Stimulated activated CD8-positive, alpha-beta memory T cell treated with anti-CD3 and anti-CD28 coated beads, Interleukin-4, amount 100 ng/mL, for 48 hours (primary cell): ENCODE measurements at places on chromosomes 16 and 17.

DNA sequence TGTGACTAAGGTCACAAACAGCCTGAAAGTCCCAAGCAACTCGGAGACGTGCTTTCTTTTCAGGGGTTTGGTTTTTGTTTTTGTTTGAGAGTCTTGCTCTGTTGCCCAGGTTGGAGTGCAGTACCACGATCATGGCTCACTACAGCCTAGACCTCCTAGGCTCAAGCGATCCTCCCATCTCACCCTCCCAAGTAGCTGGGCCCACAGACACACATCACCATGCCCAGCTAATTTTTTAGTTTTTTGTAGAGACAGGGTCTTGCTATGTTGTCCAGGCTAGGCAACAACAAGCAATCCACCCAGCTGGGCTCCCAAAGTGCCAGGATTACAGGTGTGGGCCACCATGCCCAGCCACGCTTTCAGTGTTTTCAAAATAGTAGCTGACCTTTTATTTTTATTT is 19.8 kb upstream of the GGA2 start:
- DNase-seq = no peak

- DNase-seq = no peak
Measured at GRCh38 chr17:76354747-76355310, 1.1 kb upstream of the PRPSAP1 start.

DNA sequence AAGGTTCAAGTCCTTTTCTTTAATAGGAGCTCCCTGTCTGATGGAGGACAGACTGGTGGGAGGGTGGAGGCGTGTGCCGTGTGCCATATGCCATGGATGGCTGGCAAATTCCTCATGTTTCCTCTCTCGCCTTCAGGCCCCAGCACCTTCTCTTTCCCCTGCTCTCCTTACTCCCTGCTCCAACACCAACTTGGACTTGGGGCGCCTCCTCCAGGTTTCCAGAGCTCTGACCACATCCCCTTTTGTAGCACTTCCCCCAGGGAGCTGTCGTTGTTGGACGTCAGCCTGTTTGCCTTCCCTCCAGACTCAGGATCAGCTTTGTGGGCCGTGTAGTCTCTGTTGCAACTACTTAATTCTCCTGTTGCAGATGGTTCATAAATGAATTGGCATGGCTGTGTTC is 30.7 kb downstream of the TMC7 start:
- DNase-seq = no peak

- peak; percentile 94 for DNase-seq
Measured at GRCh38 chr16:3022208-3022683, 1.5 kb downstream of the HCFC1R1 start.

DNA sequence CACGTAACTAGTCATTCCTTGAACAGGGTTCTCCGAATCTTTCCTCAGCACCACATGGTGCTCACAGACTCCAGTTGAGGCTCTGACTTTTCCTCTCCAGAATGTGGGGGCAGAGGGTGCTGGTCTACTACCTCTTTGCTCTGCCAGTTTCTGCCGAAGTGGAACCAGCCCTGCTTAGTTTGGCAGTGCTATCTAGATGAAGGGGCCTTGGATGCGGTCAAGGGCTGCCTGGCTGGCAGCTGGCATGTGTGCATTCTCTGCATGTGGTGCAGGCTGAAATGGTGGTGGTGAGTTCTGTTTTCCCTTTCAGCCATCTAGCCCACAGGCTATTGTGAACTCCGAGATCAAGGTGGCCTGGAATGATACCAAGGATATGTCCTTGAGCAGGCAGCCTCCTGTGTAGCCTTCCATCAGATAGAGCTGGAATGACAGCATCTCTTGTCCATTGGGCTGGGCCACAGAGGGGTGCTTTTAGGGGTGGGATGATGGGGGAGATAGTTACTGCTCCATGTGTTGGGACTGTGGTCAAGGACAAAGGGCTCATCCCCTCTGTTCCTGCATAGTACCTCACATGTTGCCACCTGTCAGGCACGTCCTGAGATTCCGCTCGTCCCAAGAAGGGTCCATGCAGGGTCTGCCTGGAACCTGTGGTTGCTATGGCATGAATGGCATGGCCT is 2.0 kb downstream of the DYNLL2 start:
- DNase-seq = no peak

DNA sequence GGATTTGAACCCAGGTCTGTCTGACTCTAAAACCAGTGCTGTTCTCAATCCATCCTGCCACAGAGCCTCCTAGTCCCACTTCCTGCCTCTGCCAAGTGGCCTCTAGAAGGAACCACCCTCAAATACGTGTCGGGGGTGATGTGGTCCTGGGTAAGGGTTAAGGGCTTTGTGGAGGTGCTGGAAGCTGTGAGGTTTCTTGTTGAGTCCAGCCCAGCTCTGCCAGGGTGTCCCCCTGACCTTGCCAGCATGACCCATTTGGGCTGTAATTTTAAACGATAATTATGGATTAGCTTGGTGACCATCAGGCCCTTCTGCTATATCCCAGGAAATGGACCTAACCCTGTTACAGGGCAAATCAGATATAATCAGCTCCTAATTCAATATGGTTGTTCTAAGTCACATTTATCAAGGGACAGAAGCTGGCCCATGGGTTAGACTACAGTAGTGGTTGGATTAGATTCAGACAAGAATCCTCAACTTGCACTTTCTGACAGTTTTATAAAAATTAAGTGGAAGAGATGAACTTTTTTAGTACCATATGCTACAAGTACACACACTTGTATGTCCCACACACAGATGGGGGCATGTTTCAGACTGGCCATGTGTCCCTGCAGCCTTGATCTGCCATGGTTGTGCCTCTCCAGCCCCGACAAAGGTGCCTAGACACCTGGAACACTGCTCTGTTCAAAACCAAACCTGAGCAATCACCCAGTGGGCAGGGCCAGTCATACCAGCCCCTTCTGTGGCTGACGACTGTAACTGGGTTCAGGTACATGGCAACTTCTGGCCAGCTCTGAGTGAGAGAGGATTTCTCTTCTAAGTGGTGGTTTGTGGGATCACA is 48.0 kb downstream of the SMPD3 start:
- peak; percentile 46 for DNase-seq

DNA sequence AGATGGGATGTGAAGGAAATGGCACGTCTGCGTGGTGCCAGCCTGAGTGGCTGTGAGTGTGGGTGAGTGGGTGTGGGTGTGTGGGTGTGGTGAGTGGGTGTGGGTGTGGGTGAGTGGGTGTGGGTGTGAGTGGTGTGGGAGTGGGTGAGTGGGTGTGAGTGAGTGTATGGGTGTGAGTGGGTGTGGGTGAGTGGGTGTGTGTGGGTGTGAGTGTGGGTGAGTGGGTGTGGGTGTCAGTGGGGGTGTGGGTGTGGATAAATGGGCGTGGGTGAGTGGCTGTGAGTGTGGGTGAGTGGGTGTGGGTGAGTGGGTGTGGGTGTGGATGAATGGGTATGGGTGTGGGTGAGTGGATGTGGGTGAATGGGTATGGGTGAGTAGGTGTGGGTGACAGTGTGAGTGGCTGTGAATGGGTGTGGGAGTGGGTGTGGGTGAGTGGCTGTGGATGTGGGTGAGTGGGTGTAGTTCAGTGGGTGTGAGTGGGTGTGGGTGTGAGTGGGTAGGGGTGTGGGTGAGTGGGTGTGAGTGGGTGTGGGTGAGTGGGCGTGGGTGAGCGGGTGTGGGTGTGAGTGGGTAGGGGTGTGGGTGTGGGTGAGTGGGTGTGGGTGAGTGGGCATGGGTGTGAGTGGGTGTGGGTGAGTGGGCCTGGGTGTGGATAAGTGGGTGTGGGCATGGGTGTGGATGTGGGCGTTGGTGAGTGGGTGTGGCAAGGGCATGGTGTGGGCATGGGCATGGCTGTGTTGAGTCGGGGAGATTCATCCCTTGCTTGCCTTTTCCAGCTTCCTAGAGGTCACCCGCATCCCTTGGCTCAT is 80.8 kb downstream of the ZDHHC7 start:
- DNase-seq = no peak

GRCh38 chr16:89230255-89230654 is 12.8 kb downstream of the ZNF778 start:
- DNase-seq = no peak

DNA sequence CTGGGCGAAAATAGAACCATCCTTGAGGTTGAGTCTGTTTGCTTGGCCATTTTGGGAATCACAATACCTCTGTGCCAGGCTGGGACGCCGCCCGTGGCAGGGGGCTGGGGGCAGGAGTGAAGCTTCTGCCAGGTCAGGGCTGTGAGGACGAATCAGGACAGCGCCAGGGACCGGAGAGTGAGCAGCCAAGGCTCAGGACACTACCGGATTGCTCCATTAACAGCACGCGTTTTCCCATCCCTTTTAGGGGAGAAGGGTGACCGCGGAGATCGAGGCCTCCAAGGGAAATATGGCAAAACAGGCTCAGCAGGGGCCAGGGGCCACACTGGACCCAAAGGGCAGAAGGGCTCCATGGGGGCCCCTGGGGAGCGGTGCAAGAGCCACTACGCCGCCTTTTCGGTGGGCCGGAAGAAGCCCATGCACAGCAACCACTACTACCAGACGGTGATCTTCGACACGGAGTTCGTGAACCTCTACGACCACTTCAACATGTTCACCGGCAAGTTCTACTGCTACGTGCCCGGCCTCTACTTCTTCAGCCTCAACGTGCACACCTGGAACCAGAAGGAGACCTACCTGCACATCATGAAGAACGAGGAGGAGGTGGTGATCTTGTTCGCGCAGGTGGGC is 23.4 kb downstream of the C1QTNF1 start:
- no peak for DNase-seq

GRCh38 chr16:56910654-56911539 is 21.0 kb upstream of the HERPUD1 start:
- peak; percentile 60 for DNase-seq

GRCh38 chr17:63785556-63785955 is 11.6 kb downstream of the DDX42 start:
- DNase-seq = no peak

GRCh38 chr17:77716289-77716926 is 242.1 kb upstream of the TNRC6C start:
- DNase-seq = no peak

GRCh38 chr17:79314617-79315357 is 240.2 kb downstream of the ENGASE start:
- DNase-seq = no peak

DNA sequence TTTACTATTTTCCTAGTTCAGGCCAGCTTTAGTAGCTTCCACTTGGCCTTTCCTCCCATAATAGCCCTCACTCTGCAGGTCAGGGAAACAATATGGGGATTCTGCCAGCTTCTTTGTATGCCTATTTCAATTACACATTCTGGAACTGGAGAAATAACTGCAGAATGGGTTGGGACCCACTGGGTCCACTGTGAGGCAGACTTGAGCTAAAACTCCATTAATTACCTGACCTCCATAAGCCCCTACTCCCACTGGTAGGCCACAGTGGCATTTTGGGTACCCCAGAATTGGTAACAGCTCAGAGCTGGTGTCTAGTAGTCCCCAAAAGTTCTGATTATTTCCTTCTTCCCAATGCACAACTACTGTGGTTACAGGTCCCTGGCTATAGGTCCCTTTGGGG is 16.7 kb upstream of the TENT4B start:
- no peak for DNase-seq

GRCh38 chr16:47774661-47775060 is 313.5 kb downstream of the PHKB start:
- DNase-seq = no peak

DNA sequence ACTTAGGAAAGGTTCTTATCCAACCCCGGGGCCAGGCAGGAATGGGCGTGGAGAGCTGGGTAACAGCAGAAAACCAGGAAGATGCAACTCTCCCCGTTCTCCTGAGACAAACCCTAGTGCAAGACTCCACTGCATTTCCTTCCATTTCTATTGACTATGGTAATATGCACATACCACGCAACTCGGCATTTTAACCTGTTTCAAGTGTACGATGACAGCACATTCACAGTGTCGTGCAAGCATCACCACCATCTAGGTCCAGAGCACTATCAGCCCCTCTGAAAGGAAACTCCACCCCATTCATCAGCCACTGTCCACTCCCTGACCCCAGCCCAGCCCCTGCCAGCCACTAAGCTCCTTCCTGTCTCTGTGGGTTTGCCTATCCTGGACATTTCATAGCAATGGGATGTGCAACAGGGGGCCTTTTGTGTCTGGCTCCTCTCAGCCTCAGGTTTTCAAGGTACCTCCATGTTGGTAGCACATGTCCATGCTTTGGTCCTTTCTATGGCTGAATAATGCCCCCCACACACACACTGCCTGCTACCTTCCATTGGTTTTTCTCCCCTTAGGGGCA is 441.9 kb downstream of the SOX9 start:
- DNase-seq = no peak

DNA sequence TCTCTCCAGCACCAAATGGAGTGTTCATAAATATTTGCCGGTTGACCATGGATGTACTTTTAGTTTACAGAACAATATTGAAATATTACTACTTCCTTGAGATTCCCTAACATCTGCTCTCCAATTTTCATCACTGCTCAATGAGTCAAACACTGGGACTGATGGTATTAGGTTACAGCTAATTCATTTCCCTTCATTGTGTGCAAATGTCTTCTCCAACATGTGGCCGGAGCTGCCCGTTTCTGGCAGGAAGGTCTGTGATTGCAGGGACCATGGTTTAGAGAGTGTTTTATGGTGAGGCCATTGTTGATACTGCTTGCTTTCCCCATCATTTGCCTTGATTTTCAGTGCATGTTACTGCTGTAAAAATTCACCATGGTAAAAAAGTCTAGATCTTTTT is 209.3 kb downstream of the HS3ST3B1 start:
- DNase-seq = no peak

- DNase-seq = no peak
Measured at GRCh38 chr16:25699069-25699468, 7.3 kb downstream of the HS3ST4 start.

DNA sequence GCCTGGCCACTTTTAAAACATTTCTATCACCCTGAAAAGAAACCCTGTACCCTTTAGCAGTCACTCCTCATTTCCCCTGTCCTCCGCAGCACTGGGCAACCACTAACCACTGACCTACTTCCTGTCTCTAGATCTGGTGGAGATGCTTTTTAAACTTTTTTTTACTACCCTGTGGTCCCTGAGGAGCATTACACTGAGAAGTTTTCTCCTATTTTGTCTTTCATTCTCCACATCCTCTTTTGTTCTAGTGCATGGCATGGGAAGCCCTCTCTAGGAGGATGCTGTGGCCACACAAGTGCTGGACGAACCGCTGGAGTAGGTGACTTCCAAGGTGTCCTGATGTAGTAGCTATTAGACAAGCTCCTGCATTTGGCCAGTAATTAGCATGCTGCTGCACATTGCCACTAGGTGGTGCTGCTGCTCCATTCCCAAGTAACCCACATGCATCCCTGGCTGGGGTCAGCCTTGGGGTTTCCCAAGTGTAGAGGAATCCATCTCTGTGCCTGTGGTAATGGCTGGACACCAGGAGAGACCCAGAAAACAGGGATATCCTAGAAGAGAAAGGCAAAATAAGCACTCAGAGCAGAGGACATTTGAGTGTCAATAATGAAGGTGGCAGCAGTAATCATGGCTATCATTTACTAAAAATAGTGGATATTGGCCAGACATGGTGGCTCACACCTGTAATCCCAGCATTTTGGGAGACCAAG is 143.8 kb upstream of the CRHR1 start:
- peak; percentile 85 for DNase-seq

DNA sequence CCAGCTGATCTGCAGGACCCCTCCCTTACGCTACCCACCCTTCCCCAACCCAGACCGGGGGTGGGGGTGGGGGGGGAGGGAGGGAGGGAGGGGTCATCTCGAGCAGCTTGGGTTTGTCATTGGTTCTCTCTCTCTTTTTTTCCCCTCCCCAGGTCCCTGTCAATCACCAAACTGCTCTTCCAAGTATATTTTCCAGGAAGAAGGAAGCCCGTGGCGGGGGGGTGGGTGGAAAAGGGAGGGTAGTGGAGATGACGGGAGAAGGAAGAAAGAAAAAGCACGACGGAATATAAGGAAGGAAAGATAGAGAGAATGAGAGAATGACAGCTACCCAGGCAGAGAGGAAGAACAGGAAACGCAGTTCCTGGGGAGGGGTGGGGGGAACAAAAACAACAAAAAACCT is 17.9 kb downstream of the SALL1 start:
- DNase-seq = no peak
